Uterus (tissue), 4 donors: ENCODE measurements at places on chromosomes 4 and X. TPM values are rescaled to one million over a fixed set of nuclear protein-coding genes. Genes with fewer than 3 reads are reported as not detected.

The FAM149A gene
- total RNA-seq = 18.9 TPM

The SLC10A7 gene
- 19.4 TPM for total RNA-seq

The CORIN gene
- total RNA-seq = 6.7 TPM

The FAM200B gene
- 104 TPM for total RNA-seq

The FAM184B gene
- 0.07 TPM for total RNA-seq

The RAPGEF2 gene
- 61.4 TPM for total RNA-seq

The ADH1C gene
- 3.6 TPM for total RNA-seq

The PFKFB1 gene
- not detected for total RNA-seq

The FAM193A gene
- 21.2 TPM for total RNA-seq

DNA sequence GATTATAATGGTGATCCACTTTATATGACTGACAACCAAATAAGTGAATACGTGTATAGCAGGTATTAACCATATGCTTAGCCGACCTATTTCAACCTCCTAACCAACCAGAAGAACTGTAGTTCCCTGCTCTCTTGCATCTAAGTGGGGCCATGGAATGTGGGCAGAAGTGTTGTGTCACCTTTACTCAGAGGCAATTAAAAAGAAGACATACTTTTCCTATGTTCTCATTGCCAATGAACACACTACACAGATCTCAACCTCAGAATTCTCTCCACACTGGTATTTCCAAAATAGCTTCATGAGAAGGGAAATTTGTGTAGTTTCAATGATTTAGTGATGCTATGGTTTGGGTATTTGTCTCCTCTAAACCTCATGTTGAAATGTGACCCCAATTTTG is 3.2 kb upstream of the NFKB1 start:
- no peak overlapping the region for H3K27ac ChIP-seq
- no peak for DNase-seq
- H3K4me3 ChIP-seq = no peak overlapping the region
- H3K36me3 ChIP-seq = no peaks in the 10 kb centered on the region
- no peaks in the 10 kb centered on the region for H3K27me3 ChIP-seq

GRCh38 chr4:157741642-157742041 is 431.2 kb downstream of the GASK1B start:
- no peak for DNase-seq
- no peaks in the 10 kb centered on the region for H3K36me3 ChIP-seq
- no peaks in the 10 kb centered on the region for H3K27me3 ChIP-seq

DNA sequence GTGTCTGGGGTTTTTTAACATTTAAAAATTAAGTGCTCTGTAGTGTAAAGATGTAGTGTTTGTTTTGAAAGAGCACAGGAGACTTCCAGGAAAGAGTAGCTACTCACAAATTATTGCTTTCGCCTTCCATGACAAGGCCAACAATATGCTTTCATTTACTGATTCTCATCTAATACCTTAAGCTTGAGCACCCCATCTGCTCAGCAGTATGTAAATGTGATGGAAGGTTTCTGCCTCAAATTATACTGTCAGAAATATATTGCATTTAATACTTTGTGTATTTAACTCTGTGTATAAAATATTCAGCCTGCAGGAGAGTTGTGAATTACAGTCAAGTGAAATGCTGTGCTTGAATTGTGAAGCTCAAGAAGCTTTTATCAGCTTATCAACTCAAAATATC is 296.3 kb upstream of the ATOH1 start:
- no peaks in the 10 kb centered on the region for H3K27me3 ChIP-seq
- H3K36me3 ChIP-seq = no peaks in the 10 kb centered on the region
- no peak for DNase-seq
- no peak overlapping the region for H3K27ac ChIP-seq
- no peaks in the 10 kb centered on the region for H3K4me1 ChIP-seq
- no peak overlapping the region for H3K4me3 ChIP-seq

GRCh38 chr4:113811359-113811758 is 49.8 kb upstream of the CAMK2D start:
- no peaks in the 10 kb centered on the region for H3K4me1 ChIP-seq
- DNase-seq = no peak
- no peaks in the 10 kb centered on the region for H3K27me3 ChIP-seq
- H3K4me3 ChIP-seq = no peak overlapping the region
- no peaks in the 10 kb centered on the region for H3K36me3 ChIP-seq

GRCh38 chrX:134369576-134369975 is 90.4 kb upstream of the HPRT1 start:
- no peak overlapping the region for H3K4me3 ChIP-seq
- H3K27me3 ChIP-seq = no peaks in the 10 kb centered on the region
- DNase-seq = no peak
- H3K27ac ChIP-seq = no peak overlapping the region
- H3K4me1 ChIP-seq = no peaks in the 10 kb centered on the region

- no peaks in the 10 kb centered on the region for H3K27me3 ChIP-seq
- no peak overlapping the region for H3K27ac ChIP-seq
- H3K36me3 ChIP-seq = no peaks in the 10 kb centered on the region
- no peak overlapping the region for H3K4me3 ChIP-seq
Observed at GRCh38 chr4:10761903-10762302, 77.3 kb upstream of the CLNK start.

- H3K36me3 ChIP-seq = no peaks in the 10 kb centered on the region
- DNase-seq = no peak
- H3K27ac ChIP-seq = no peak overlapping the region
- H3K4me3 ChIP-seq = no peak overlapping the region
- H3K27me3 ChIP-seq = no peaks in the 10 kb centered on the region
- no peaks in the 10 kb centered on the region for H3K4me1 ChIP-seq
Observed at GRCh38 chrX:6021316-6022091, 207.2 kb downstream of the NLGN4X start.

- DNase-seq = no peak
- H3K4me3 ChIP-seq = peak overlapping the region; percentile 67
- no peaks in the 10 kb centered on the region for H3K36me3 ChIP-seq
- no peaks in the 10 kb centered on the region for H3K4me1 ChIP-seq
- no peaks in the 10 kb centered on the region for H3K27me3 ChIP-seq
Observed at GRCh38 chr4:2754848-2755819, 1.0 kb downstream of the TNIP2 start.

DNA sequence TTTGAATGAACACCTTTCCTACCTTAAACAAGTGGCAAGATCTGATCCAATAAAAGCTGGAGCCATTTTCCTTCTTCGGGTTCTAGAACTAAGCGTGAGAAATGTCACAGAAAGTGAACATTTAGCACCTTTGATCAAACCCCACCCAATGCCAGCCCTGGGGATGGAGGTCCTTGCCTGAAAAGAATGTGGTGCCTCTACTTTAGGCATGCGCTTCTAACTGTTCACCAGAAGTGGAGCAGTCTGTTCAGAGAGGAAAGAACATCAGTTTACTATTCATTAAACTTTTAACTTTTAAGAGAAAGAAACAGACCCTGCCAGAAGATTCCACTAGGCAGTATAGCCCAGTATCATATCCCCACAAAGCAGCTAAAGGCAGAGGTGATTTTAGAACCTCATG is 75.9 kb downstream of the INTS12 start:
- no peaks in the 10 kb centered on the region for H3K36me3 ChIP-seq
- no peak for DNase-seq
- no peak overlapping the region for H3K4me3 ChIP-seq
- no peak overlapping the region for H3K27ac ChIP-seq

GRCh38 chr4:45172636-45173035 is 446.3 kb upstream of the GNPDA2 start:
- no peaks in the 10 kb centered on the region for H3K36me3 ChIP-seq
- H3K27ac ChIP-seq = no peak overlapping the region
- H3K27me3 ChIP-seq = no peaks in the 10 kb centered on the region
- no peaks in the 10 kb centered on the region for H3K4me1 ChIP-seq
- no peak for DNase-seq

GRCh38 chr4:128675083-128675482 is 134.4 kb upstream of the JADE1 start:
- no peaks in the 10 kb centered on the region for H3K4me1 ChIP-seq
- no peaks in the 10 kb centered on the region for H3K27me3 ChIP-seq
- H3K36me3 ChIP-seq = no peaks in the 10 kb centered on the region
- no peak for DNase-seq

DNA sequence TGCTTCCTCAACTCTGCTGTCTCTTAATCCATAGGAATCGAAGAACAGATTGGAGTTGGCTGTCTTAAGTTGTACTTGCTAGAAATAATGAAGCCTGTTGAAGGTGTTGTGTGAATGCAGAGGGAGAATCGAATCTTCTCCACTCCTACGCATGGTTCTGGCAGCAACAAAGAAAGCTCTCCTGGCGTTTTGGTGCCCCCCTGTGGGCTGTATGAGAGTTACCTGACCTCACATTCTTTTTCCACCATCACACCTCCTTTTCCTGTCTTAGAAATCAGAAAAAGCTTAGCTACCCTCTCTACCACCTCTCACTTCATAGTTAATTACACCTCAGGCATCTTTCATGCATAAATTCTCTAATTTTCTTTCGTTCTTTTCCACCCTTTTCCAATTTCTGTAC is 16.3 kb downstream of the KLF8 start:
- H3K27ac ChIP-seq = no peak overlapping the region
- no peaks in the 10 kb centered on the region for H3K27me3 ChIP-seq
- no peaks in the 10 kb centered on the region for H3K4me1 ChIP-seq
- H3K36me3 ChIP-seq = no peaks in the 10 kb centered on the region
- H3K4me3 ChIP-seq = no peak overlapping the region

GRCh38 chr4:153198719-153199118 is 5.5 kb upstream of the TRIM2 start:
- H3K27ac ChIP-seq = no peak overlapping the region
- no peak overlapping the region for H3K4me3 ChIP-seq
- no peak for DNase-seq
- H3K36me3 ChIP-seq = no peaks in the 10 kb centered on the region

GRCh38 chr4:188372829-188373228 is 233.6 kb downstream of the TRIML1 start:
- no peaks in the 10 kb centered on the region for H3K27me3 ChIP-seq
- H3K27ac ChIP-seq = no peak overlapping the region
- H3K4me1 ChIP-seq = no peaks in the 10 kb centered on the region
- DNase-seq = no peak
- no peak overlapping the region for H3K4me3 ChIP-seq

- H3K4me1 ChIP-seq = no peaks in the 10 kb centered on the region
- H3K27ac ChIP-seq = no peak overlapping the region
- no peaks in the 10 kb centered on the region for H3K27me3 ChIP-seq
- no peaks in the 10 kb centered on the region for H3K36me3 ChIP-seq
Observed at GRCh38 chr4:183342541-183343533, 20.6 kb upstream of the CLDN24 start.

GRCh38 chr4:38330321-38330720 is 333.7 kb upstream of the KLF3 start:
- no peaks in the 10 kb centered on the region for H3K36me3 ChIP-seq
- no peak overlapping the region for H3K27ac ChIP-seq
- no peak overlapping the region for H3K4me3 ChIP-seq
- no peaks in the 10 kb centered on the region for H3K4me1 ChIP-seq

- H3K4me3 ChIP-seq = no peak overlapping the region
- H3K27ac ChIP-seq = peak overlapping the region; percentile 52
- H3K36me3 ChIP-seq = no peaks in the 10 kb centered on the region
- no peak for DNase-seq
Observed at GRCh38 chr4:184408021-184408683, 66.2 kb downstream of the IRF2 start.

- DNase-seq = no peak
- H3K27me3 ChIP-seq = no peaks in the 10 kb centered on the region
- no peaks in the 10 kb centered on the region for H3K36me3 ChIP-seq
- H3K4me1 ChIP-seq = no peaks in the 10 kb centered on the region
Observed at GRCh38 chr4:38334791-38335190, 329.2 kb upstream of the KLF3 start.

DNA sequence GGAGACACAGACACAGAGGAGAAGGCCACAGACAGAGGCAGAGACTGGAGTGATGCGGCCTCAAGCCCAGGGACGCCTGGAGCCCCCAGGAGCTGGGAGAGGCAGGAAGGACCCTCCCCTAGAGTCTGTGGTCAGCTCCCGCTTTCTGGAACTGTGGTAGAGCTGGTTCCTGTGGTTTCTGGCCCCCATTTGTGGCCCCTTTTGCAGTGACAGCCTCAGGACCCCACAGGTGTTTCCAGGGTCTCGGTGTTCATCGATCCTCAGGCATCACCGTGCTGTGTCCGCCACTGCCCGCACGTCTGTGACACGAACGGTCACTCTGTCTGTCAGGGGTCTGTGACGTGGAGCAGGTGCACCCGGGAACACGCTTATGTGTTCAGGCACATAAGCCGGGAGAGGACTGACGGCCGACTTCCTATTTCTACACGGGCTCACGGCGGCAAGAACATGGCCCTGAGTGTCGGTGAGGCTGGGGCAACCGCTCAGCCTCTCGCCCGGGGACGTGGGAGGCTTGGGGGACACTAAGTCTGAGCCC is 7.9 kb downstream of the GTPBP6 start:
- H3K27me3 ChIP-seq = no peaks in the 10 kb centered on the region
- DNase-seq = no peak
- no peaks in the 10 kb centered on the region for H3K36me3 ChIP-seq
- H3K4me1 ChIP-seq = no peaks in the 10 kb centered on the region
- H3K27ac ChIP-seq = no peak overlapping the region

DNA sequence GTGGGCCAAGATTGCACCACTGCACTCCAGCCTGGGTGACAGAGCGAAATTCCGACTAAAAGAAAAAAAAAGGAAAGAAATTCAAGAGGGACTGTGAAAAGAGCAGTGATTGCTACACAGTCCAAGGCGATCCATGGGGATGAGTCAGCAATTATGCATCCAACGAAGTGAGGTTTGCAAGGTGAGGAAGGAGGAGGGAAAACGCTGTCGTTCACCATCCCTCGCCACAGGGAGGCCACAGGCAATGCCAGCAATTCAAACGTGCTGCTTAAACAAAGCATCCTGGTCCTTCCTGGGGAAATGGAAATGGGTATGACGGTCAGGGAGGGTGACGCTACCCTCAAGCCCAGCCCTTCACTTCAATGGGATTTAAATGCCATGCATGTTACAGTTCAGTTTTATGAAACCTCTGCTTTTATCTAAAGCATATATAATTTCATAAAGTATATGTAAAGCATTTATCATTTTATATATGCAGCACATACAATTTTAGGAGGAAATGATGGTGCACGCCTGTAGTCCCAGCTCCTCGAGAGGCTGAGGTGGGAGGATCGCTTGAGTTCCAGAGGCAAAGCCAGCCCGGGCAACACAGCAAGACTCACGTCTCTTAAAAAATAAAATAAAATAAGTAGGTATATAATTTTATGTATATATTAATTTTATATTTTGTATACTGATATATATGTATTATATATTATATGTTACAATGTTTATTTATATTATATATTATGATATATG is 108.7 kb downstream of the DHRSX start:
- no peaks in the 10 kb centered on the region for H3K4me1 ChIP-seq
- DNase-seq = no peak
- H3K4me3 ChIP-seq = no peak overlapping the region
- H3K27me3 ChIP-seq = no peaks in the 10 kb centered on the region
- no peak overlapping the region for H3K27ac ChIP-seq
- no peaks in the 10 kb centered on the region for H3K36me3 ChIP-seq
